Panc1 (cell line): ENCODE measurements at places on chromosomes 7 and 10. TPM values are rescaled to one million over a fixed set of nuclear protein-coding genes. Genes with fewer than 3 reads are reported as not detected.

MMD2 gene
- not detected for total RNA-seq

VTI1A gene
- total RNA-seq: 36.3 TPM

UBE2D4 gene
- 35.9 TPM for total RNA-seq

SEPHS1 gene
- total RNA-seq: 47.1 TPM

PALD1 gene
- total RNA-seq: 3.0 TPM

- DNase-seq: no peak
- no peaks in the 10 kb centered on the region for H3K4me1 ChIP-seq
- no peaks in the 10 kb centered on the region for H3K27me3 ChIP-seq
- no peaks in the 10 kb centered on the region for H3K36me3 ChIP-seq
Observed at GRCh38 chr7:97506728-97507127, 225.2 kb upstream of the TAC1 start.

DNA sequence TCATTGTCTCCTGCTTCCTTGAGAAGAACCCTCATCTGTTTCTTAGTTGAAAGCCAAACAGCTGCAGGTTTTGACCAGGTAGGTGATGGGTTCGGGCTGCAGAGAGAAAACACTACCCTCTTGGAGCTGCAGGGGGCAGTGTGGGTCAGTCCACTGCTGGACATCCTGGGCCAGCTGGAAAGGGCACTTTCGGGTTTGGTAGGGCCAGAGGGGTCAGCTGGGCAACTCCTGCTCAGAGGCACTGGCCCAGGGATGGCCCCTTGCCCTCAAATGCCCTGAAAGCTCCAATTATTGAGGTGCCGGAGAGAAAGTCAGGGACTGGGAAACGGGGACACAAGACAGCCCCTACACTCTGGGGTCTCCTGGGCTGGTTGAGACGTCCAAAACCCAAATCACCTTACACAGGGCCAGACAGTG, 90.7 kb downstream of the MKI67 start:
- peak; percentile 30 for DNase-seq
- H3K27me3 ChIP-seq: no peaks in the 10 kb centered on the region
- H3K4me1 ChIP-seq: no peaks in the 10 kb centered on the region
- H3K4me3 ChIP-seq: no peak overlapping the region
- H3K36me3 ChIP-seq: no peaks in the 10 kb centered on the region

- no peaks in the 10 kb centered on the region for H3K36me3 ChIP-seq
- no peak overlapping the region for H3K27ac ChIP-seq
- no peaks in the 10 kb centered on the region for H3K4me1 ChIP-seq
- no peaks in the 10 kb centered on the region for H3K27me3 ChIP-seq
Observed at GRCh38 chr10:104824380-104825006, 183.4 kb downstream of the SORCS3 start.

- H3K4me1 ChIP-seq: no peaks in the 10 kb centered on the region
- H3K4me3 ChIP-seq: no peak overlapping the region
- H3K27me3 ChIP-seq: no peaks in the 10 kb centered on the region
- DNase-seq: no peak
Observed at GRCh38 chr7:133551466-133551865, 298.6 kb downstream of the EXOC4 start.

- H3K27me3 ChIP-seq: peaks cover 12% of the 10 kb centered on the region
- no peak for DNase-seq
- no peaks in the 10 kb centered on the region for H3K4me1 ChIP-seq
- H3K36me3 ChIP-seq: no peaks in the 10 kb centered on the region
- H3K27ac ChIP-seq: no peak overlapping the region
Observed at GRCh38 chr10:131311402-131311660, 190 bp downstream of the TCERG1L start.
